ENCODE measurements at places on chromosomes 7 and 10.

DNA sequence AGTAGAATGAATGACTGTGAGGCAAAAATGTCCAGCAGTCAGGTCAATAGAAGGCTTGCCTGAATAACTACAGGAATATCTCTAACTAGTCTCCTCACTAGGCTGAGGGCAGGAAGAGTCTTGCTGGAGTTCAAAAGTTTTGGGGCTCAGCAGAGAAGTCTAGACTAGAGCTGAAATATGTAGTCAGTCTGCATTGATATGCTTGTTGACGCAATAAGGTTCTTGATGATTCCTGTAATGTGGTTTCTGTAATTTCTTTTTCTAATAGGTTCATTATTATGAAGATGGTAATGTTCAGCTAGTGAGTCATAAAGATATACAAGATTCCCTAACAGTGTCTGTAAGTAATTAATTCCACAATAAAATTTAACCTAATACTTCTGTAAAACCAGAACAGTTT, 41.5 kb upstream of the ST7 start:
- DNase-seq, result no peak

DNA sequence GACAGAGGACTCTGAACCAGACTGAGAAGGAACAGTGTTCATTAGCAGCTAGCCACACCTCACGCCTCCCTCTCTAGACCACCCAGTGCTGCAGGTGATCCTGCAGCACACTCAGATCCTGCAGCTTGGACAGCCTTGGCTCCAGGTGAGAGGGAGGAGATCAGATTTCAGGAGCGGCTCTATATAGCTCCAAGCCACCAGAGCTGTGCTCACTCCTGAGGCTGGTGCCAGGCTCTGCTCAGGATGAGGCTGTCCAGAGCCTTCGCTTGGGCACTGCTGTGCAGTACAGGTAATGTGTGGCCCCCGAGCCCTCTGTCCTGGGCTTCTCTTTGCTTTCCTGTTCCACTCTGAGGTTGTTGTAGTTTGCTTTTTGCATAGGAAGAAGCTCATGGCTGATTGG, 42.4 kb downstream of the C10orf120 start:
- DNase-seq, result no peak

DNA sequence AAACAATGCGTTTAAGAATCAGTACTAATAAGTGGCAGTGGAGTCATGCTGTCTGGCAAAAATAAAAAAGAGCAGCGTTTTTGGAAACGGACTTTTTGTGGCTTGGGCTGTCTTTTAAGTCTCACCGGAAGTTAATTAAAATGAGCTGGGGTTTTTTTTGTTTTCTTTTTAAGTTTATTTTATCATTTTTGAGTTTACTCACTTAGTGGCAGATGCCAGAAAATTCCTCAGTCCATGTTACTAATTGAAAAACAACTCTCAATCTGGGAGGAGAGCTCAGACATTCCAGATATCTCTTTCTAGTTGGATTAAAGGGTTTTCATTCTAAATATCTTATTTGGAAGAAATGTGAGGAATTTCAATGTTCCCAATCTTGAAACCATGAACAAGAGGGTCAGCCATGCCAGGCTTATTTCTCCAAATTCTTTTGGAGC, 133.8 kb upstream of the AGR3 start:
- no peak for DNase-seq

DNA sequence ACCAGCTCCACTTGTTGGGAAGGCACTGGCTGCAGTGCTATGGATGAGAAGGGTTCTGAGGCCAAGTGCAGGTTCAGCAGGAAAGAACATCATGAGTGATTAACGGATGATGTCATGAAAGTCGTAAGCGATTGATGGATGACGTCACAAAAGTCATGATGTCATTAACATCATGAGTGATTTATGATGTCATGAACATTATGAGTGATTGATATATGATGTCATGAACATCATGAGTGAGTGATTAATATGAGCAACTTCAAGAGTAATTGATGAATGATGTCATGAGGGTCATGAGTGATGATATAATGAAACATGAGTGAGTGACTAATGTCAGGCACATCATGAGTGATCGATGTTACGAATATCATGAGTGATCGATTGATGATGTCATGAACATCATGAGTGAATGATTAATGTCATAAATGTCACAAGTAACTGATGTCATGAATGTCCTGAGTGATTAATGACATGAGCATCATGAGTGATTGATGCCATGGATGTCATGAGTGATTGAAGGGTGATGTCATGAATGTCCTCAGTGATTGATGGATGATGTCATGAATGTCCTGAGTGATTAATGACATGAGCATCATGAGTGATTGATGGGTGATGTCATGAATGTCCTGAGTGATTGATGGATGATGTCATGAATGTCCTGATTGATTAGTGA, 185.6 kb downstream of the PAXIP1 start:
- DNase-seq, result no peak

GRCh38 chr10:12409613-12410012, 60.3 kb downstream of the CAMK1D start:
- DNase-seq, result no peak

DNA sequence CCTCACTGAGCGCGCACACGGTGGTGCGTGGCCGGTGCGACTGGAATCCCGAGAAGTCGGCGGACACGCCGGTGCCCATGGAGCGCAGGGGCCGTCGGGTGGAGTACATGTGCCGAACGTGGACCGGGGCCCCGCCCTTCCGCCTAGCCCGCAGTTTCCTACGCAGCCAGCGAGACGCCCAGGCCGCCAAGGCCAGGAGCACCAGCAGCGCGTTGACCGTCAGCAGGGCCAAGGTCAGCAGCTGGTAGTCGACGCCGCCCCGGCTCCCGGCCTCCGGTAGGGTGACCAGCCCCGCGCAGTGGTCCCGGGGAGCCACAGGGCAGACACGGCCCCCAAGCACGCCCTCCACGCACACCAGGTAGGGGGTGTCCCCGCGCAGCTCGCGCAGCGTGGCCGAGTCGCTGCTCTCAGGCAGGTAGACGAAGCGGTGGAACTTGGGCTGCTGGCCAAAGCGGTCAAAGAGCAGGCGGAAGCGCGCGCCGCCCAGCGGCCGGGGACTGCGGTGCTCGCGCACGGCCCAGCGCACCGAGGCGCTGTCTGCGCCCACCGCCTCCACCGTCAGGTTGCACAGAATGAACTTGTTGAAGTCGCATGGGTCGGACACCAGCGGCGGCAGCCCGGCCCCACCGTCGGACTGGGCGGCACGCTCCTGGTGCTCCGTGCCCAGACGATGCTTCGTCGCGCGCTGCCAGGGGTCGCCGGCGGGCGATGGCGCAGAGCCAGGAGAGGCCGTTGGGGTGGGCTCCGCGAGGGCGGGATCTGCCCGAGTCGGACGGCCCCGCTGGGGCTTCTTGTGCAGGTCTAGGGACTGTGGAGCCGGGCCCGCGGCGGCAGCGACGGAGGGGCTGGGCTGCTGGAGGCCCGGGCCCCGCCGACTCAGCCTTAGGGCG, 2.2 kb downstream of the TRIL start:
- peak; percentile 67 for DNase-seq

- no peak for DNase-seq
These were observed 103.8 kb downstream of the ARMH3 start for GRCh38 chr10:101952191-101952590.

DNA sequence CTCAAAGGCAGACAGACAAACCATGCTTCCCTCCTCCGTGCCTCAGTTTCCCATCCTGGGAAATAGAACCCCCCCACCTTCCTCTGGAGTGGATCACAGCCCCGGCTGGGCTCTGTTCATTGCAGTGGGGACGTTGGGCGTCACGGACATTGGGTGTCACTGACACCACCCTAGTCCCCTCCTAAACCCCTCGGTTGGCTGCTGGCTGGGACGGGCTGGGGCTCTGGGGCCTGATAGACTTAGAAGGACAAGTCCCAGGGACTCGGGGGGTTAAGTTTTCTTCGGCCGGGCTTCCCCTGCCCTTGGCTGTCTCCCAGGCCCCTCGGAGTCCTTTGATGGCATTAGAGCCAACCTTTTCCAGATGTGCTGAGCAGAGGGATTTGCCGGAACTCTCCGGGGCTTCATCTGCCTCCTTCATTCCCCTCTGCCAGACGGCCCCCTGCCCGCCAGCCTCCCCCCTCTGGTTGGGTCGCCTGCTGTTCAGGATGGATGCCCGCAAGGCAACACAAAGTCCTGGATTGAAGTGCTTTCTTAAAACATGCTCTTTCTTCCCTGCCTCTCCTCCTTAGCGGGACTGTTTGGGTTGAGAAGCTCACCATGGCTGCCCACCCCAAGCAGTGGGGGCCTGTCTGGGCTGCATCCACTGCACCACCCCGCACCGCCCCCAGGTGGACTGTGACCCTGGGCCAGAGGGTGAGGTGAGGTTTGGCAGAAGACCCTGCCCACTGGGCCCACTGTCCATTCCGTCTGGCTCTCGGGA, 73.0 kb downstream of the COL26A1 start:
- no peak for DNase-seq

GRCh38 chr7:116177009-116177408, 33.3 kb upstream of the TES start:
- no peak for DNase-seq

DNA sequence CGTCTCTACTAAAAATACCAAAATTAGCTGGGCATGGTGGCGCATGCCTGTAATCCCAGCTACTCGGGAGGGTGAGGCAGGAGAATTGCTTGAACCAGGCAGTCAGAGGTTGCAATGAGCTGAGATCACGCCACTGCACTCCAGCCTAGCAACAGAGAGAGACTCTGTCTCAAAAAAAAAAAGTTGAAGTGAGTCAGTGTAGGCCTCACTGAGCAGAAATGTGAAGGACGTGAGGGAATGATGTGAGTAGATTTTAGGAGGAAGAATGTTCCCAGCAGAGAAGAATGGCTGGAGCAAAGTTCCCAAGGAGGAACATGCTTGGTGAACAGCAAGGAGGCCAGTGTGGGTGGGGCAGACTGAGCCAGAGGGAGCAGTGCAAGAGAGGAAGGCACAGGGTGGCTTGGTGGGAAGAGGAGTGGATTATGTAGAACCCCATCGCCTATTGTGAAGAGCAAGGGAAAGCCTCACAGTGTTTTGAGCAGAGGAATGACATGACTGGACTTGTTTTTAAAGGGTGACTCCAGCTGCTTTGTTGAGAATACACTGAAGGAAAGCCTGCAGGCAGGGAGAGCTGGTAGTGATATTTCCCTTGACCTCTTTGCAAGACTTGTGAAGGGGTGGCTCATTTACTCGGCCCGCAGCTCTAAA, 708.7 kb downstream of the SUGCT start:
- no peak for DNase-seq

DNA sequence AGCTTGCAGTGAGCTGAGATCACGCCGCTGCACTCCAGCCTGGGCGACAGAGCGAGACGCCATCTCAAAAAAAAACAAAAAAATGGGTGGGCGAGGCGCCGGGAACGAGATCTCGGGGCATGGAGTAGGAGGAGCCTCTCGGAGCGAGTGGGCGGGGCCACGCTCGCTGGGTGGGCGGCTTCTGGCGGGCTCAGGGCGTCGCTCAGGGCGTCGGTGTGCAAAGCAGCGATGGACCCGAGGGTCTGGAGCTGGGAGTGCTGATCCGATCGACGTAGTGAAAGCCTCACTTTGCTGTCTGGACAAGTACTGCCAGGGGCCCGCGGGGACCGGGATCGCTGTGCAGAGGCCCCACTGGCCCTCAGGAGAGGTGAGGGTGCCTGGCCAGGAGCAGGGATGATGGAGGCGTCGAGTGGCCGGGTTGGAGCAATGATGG, 22.6 kb upstream of the AMZ1 start:
- DNase-seq, result peak; percentile 40
